Activated CD4-positive, CD25-positive, alpha-beta regulatory T cell treated with anti-CD3 and anti-CD28 coated beads, Interleukin-2, amount 50 U/mL, for 24 hours (primary cell): ENCODE measurements at places on chromosomes 12 and 14.
A peak's percentile ranks its signal among the peaks of the same experiment; 100 is the strongest.

DNA sequence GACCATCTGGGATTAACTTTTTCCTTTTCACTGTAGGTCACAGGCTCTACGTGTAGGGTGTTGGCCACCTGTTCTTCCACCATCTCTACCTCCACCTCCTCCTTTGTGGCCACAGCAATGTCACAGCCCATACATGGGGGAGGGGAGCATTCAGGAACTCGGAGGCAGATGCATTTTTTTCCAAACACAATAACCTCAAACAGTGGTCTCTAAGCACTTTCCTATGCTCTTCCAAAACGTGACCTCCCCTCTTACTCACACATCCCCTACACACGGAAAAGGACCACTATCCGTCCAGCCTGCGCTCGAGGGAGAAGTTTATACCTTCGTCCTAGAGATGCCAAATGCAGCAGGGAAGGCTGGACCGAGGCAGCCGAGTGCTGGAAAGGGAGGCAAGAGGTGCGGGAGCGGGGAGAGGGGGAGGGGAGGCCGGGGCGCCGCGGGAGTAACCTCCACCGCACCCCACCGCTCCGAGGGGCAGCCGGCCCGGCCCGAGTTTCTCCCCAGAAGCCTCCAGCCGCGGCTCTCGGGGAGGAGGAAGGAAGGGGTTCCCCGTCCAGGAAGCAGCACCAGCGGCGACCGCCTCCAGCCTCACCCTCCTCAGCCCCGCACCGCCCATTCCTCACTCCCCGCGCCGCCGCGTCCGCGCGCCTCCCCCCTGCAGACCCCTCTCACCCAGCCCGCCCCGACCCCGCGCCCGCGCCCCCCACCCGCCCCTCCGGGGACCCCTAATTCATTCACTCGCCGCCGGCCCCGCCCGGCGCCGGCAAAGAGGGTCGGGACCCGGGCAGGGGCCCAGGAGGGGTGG, 594 bp downstream of the KRAS start:
- ATAC-seq: peak; percentile 57

DNA sequence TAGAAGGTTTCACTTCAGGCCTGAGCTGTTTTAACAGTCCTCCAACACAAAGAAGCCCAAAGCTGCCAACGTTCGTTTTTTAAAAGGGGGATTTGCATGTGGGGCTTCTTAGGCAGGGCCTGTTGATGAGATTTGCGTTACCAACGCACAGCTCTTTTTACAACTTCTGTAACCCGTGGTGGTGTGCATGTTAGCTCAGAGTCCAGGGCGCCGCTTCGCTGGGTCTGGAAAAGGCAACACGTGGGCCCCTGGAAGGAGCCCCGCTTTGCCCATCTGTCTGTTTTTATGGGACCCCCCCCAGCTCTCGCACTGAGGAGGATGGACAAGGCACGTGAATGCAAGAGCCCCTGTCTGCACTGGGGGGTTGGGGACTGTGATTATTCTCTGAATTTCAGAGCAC, 84.0 kb downstream of the ESR2 start:
- ATAC-seq: no peak

- no peak for ATAC-seq
These were observed 180.8 kb downstream of the ZFP36L1 start for GRCh38 chr14:68612049-68612448.

- ATAC-seq: no peak
These were observed 1.6 kb downstream of the FMNL3 start for GRCh38 chr12:49705479-49706134.

DNA sequence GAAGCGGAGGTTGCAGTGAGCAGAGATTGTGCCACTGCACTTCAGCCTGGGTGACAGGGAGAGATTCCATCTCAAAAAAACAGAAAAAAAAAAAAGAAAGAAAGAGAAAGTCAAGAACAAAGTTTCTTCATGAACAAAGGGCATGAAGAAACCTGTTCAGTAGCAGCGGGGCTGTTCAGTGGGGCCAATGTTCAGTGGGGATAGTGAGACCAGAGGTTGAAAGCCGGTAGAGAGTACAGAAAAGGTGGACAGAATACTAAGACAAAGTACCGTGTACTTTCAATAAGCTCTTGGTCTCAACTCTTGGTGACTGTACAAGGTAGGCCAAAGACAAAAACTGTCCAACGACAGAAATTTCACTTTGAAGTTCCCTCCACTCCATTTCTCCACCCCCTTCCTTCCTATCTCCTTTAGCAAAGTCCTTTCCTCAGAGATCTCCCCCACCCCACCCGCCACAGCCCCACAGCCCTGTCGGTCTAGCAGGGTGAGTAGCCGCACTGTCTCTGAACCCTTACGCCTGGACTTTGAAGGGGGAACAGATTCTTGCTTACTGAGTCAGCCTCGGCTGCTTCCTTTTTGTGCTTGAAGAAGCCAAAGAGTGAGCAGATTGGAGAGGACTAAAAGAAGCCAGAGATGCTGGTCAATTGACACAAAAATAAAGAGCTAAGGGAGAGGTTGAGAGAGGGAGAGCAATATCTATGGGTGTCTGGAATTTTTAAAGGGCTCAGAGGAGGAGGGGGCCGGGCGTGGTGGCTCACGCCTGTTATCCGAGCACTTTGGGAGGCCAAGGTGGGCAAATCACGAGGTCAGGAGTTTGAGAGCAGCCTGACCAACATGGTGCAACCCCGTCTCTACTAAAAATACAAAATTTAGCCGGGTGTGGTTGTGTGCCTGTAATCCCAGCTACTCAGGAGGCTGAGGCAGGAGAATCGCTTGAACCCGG, 44.2 kb upstream of the FOS start:
- no peak for ATAC-seq

DNA sequence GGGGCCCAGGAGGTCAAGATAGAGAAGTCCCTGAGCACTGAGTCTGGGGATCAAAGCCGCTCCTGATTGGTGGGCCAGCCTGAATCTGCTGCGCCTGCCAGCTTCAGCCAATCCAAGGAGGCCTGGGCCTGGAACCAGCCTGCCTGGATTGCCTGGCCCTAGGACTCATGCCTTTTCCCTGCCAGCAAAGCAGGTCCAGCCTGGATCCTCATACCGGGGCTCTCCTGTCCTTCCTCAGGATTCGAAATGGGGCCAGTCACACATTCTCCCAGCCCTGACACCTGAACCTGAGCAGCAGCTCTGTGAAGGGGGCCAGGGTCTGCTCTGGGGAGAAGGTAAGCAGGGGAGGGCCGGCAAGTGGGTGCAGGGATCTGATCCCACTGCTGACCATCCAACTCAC, 81.9 kb downstream of the NINJ2 start:
- no peak for ATAC-seq

GRCh38 chr14:101336183-101336582, 225.1 kb upstream of the DIO3 start:
- no peak for ATAC-seq

- ATAC-seq: no peak
These were observed 125.5 kb downstream of the ZFP36L1 start for GRCh38 chr14:68667313-68667791.

DNA sequence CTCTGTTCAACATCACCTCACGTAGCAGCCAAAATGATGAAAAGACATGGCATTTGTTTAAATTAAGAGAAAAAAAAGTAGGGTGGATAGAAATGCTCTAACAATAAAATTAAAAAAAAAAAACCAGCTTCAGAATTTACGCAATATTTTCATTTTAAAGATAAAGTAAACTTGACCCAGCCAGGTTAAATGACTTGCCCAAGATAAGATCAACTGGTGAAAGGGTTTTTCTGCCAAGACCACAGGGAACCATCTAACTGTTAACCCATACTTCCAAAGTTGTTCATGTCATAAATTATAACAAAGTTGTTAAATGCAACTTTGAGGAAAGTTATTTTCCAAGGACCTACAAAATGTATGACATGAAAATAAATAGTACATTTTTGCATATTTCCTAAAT, 129.6 kb upstream of the SOX5 start:
- ATAC-seq: no peak

GRCh38 chr12:1047898-1048660, 57.1 kb downstream of the ERC1 start:
- no peak for ATAC-seq

- ATAC-seq: no peak
These were observed 10.2 kb upstream of the MYL6B start for GRCh38 chr12:56141946-56142784.

DNA sequence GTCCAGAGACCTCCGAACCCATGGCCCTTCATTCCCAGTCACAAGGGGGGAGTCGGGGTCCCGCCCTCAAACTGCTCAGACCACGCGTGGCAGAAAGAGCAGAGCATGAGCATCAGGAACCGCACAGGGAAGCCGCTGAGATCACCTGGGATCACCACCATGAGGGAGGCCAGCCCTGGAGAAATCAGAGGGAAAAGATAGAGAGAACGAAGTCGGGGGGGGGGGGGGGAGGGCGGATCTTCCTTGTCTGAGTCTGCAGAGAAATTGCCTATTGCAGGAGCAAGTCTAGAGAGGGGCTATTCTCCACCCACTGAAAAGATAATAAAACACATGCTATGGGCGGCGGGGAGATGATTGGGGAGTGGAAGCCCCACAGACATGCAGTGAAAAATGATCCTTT, 884 bp upstream of the TMEM132C start:
- no peak for ATAC-seq

DNA sequence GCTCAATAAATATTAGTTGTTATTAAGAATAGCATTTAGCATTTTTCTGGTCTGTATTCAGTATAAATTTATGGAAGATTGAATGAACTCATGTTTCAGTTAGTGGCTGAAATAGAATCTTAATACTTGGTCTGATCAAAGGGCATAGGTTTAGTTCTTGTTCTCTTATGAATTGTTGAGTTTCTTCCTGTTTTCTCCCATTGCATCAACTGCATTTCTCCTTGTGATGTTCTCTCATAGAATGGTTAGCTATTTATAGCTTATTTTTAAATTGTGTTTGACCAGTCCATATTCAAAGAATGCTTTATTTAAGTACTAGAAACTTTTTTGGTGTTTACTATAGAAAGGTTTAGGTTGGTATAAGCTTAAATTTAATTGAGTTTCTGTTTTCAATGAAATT, 29.8 kb downstream of the APAF1 start:
- no peak for ATAC-seq

- no peak for ATAC-seq
These were observed 295.1 kb upstream of the SFSWAP start for GRCh38 chr12:131415781-131416180.

GRCh38 chr14:99230208-99231151, 41.5 kb downstream of the BCL11B start:
- peak; percentile 65 for ATAC-seq

DNA sequence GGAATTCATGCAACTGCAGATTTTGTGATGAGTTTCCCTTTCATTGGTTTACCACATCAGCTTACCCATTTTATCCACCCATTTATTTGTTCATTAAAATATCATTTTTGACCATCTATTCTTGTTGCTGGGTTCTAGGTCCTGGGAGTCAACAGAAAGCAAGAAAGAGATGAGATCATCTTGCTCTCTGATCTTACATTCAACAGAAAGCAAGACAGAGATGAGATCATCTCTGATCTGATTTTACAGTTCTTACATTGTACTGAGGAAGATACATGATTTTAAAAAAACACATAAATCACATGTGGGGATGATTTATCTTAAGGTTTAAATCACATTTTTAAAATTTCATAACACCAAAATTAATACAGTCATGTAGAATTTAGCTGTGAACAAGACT, 2.3 kb downstream of the TAS2R46 start:
- ATAC-seq: peak; percentile 75

- ATAC-seq: no peak
These were observed 559 bp downstream of the SYNJ2BP start for GRCh38 chr14:70416338-70416724.

DNA sequence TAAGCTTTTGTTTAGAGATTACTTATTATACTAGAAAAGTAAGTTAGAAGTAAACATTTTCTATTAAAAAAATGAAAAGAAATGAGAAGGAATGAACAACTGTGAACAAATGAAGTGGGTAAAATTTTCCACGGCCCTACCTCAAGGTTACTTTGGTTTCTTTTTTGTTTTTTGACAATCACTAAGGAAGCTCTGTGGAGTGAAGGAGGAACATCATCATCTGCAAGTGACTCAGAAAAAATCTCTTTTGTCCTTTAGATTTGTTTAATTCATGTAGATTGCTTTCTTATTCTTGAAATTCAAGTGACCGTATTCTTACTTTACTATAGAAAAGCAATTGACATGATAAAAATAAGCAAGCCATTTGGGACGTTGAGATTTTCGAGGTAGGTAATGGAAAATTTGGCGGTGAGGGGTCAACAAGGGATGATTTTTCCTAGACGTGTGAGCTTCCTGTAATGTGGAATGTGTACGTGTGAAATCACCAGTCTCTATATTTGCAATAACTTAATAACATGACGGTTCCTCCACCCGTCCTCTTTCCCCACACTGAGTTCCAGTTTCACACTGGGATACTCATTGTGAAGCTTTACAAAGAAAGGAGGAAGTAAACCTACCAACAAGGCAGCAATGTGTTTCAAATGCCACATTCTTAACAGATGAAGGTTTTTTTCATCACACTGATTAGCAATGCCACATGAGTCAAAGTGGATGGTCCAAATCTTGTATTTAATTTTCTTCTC, 62.3 kb upstream of the EGLN3 start:
- ATAC-seq: no peak

GRCh38 chr12:62021808-62022207, 238.4 kb upstream of the USP15 start:
- ATAC-seq: no peak

DNA sequence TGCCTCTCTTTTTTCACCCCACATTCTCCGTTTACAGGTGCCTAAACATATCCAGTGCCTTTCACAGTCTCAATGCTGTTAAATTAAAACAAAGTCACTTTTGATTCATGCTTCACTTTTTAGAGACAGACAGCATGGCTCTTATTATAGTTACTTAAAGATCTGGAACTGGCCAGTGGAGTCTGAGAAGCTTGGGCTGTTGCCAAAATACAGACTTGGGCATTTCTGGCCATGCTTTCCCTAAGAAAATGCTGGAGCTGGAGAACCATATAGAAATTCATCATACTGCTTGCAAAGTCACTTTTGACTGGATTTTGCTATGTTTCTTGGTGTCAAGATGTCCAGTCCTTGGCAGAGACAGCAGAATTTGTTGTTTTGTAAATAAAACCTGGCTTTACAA, 12.2 kb upstream of the GPR68 start:
- ATAC-seq: no peak

DNA sequence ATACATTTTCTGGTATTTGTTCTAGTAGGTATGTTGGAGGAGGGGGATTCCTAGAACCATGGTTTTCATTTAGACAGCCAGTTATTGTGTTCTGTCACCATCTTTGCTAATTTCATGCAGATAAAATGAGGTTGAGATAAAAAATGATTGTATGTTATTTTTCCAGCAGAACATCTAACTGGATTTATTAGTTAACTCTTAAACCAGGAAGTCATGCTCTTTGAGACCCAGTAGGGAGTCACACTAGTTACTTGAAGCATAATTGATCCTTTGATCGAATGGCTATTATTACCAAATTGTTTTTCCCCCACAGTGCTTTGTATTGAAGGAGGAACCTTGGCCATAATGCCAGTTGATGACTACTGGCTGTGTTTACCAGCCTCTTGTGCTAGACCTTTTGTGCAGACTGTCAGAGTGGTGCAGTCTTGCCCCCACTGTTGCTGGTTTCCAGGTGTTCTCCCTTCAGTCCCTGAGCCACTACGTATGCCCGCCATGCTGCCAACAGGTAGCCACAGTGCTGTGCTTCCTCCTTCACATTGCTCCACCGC, 6.0 kb downstream of the EID3 start:
- no peak for ATAC-seq

- no peak for ATAC-seq
These were observed 27.6 kb upstream of the ARHGAP5 start for GRCh38 chr14:32049361-32050088.
